ENCODE measurements at places on chromosomes 3 and 15.

DNA sequence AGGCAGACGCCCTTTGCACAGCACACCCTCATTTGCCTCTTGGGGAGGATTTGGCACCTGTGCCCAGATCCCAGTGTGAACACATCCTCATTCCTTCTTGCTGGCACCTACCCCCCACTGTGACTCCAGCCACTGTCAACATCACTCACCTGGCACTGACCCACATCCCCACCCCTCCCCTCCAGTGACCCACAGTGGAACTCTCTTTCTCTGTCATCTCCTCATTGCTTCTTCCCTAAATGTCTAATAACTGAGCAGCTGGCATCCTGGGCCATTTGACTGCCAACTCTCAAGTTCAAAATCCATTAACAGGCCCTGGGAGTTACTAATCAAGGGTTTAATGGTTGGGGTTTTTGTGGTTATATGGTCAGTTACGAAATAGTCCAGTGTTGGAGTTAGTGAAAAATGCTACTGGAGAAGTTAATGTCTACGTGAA is 14.4 kb downstream of the SNAPC5 start:
- no peak for DNase-seq

GRCh38 chr15:73741321-73741836 is 11.8 kb downstream of the INSYN1 start:
- no peak for DNase-seq

DNA sequence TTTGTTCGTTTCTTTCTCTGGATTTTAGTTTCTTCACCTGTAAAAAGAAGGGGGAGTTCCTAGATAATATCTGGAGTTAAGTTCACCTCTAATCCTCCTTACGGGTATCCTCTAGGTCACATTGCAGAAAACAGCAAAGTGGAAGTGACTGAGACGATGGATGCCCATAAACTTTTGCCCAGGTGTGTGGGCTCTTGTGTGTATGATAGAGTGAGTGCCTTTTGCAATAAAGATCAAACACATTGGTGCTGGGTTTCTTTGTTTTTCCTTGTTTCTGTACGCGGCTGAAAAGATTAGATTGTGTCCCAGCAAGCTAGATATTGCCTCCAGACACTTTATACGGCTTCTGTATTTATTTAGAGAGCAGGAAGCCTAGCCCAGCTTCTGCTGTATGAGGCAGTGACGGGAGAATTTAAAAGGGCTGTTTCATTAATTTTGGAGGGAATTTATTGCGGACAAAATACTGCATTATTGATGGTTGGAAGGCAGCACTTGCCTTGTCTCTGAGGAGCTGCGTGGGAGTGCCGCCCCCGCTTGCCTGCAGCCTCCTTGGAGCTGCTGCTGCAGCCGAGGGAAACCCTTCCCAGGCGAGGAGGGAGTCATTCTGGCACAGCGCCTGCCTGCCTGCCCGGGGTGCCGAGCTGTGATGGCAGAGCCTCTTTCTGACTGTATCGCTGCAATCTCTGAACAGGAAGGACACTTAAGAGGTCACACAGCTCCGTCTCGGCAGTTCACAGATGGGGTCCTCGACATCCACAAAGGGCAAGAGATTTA is 38.5 kb downstream of the PYDC2 start:
- no peak for DNase-seq

DNA sequence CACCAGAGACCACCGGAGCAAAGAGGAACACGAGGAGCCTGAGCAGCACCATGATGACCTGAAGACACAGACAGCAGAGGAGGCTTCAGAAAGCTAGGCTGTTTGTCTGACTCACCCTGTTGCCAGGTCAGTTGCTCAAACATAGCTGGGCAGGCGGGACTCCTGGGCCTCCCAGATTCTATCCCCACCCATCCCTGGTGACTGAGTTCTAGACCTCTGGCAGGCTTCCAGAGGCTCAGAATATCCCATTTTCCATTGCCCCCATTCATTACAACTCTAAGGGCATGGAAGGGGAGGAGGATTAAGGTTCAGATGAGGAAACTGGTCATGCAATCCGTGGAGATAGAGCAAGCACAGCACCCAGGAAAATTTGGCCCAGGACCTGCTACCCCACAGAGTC is at the start of gene CDHR4:
CDHR4 (minus strand) TSS at position 113 of the 400 bp plus-strand sequence; CDS start at position 52, 61 bp downstream.
- peak; percentile 47 for DNase-seq

DNA sequence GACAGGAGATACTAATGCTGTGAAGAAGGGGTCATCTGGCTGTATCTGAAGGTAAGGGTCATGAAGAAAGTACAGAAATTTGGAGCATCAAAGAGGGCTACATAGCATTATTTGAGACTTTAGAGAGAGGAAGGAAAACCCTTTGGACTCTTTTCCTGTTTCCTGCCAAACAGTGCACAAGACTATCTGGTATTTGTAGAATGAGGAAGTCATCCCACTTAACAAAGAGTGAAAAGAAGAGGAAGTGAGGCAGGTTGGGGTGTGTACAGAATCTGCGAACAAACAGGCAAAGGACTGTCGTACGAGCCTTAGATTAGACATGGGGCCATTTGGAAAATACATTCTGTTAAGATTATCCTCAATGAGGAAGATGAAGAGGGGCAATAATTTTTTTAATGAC is 546.8 kb upstream of the EPHA6 start:
- no peak for DNase-seq

GRCh38 chr15:78307976-78308375 is 8.6 kb upstream of the SKIC8 start:
- DNase-seq, result no peak

GRCh38 chr3:77203851-77204250 is 164.0 kb downstream of the ROBO2 start:
- no peak for DNase-seq

DNA sequence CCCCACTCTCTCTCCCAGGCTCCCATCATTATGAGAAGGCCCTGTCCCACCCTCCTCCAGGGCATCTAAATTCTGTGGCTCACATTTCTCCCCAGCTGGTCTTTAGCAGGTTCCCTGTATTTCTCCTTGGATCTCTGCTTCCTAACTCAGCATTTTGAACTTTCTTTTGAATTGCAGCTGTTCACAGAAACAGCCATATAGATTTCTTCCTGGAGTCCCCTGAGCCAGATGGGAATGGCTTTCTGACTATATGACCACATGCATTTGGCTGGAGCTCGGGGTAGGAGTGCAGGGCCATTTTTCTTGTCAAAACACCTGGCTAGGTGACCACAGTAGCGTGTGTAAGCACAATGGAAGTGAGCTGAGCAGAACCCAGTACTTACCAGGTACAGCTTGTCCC is 22.0 kb downstream of the RBP2 start:
- no peak for DNase-seq

DNA sequence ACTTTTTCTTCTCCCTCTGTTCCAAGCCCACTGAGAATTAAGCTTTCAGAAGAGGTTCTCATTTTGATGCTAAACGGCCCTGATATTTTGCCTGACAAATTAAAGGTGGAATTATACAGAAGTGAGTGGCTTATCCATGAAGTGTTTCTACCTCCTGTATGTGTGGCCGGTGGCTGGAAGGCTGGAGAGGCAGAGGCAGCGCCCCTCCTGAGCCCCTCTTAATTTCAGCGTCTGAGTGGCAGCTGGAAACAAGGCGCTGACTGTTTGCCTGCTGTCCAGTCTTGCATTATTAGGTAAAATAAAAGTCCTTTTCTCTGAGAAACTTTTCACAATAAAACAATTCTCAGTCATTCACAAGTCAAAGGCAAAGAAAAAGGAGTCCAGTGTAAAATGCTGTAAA is 685.7 kb downstream of the MCTP2 start:
- DNase-seq, result no peak

GRCh38 chr3:186990878-186991308 is 60.6 kb downstream of the ST6GAL1 start:
- DNase-seq, result no peak

- DNase-seq, result no peak
These were observed 219.6 kb upstream of the ZPLD1 start for GRCh38 chr3:102215166-102215565.

GRCh38 chr15:79736435-79737000 is 160.3 kb downstream of the MTHFS start:
- DNase-seq, result no peak

DNA sequence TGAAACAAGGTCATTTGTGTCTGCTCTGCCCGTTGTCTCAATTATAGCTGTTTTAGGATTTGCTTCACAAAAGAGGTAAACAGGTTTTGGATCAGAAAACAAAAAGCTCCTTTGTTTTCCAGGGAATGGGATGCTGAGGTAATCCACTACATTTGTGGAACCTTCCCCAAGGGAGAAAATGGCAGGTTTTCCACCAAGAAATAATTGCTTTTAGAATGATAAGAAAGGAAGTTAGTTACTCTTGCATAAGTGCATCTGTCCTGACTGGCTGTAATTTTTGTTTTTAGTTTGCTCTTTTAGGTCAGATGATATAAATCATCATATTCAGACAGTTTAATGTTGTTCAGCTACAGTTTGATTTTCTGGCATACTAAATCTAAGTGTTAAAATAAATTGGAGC is 198.5 kb upstream of the COL8A1 start:
- DNase-seq, result no peak

DNA sequence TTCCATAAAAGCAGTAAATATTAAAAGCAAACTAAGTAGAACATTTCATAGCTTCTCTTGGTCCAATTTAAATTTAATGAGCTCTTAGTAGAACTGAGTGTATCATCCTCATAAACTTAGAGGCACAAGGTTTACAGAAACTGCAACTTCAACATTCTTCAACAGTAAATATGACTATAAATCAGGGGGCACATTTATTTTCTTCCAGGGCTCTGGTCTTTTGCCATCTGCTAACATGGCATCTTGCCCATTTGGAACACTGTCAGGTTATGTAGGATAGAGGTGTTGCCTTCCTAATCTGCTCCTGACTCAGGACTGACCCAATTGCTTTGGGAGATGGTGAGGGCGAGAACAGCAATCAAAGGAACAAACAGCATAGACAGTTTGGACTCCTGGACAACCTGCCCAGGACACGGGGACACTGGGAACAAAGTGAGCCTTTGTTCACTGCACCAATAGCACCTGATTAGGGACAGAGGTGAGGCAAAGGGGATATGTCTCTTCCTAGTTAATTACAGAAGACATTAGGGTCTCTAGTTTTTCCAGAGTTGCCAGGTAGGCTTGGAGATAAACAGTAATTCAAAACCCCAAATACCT is 610.2 kb upstream of the ROBO2 start:
- DNase-seq, result no peak

DNA sequence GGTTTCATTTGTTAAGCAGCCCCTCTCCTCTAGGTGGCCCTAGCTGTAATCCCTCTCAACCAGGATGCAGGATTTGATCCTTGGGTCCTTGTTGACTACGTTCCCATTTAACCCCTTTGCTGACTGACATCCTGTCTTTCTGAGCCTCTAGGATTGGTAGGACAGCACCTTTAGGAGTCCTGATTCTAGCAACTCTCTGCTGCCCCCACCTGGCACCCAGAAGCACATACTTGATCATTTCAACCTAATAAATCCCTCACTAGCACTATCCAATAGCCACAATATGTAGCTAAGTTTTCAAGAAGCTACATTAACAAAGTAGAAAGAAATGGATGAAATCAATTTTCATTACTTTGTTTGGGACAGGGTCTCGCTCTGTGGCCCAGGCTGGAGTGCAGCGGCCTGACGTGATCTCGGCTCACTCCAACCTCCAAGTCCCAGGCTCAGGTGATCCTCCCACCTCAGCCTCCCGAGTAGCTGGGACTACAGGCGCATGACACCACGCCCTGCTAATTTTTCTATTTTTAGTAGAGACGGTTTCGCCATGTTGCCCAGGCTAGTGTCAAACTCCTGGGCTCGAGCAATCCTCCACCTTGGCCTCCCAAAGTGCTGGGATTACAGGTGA is 28.3 kb downstream of the RSL24D1 start:
- DNase-seq, result peak; percentile 19

GRCh38 chr3:153840487-153840886 is 280.7 kb upstream of the ARHGEF26 start:
- DNase-seq, result no peak

GRCh38 chr3:141455603-141456300 is 31.1 kb upstream of the RASA2 start:
- no peak for DNase-seq

DNA sequence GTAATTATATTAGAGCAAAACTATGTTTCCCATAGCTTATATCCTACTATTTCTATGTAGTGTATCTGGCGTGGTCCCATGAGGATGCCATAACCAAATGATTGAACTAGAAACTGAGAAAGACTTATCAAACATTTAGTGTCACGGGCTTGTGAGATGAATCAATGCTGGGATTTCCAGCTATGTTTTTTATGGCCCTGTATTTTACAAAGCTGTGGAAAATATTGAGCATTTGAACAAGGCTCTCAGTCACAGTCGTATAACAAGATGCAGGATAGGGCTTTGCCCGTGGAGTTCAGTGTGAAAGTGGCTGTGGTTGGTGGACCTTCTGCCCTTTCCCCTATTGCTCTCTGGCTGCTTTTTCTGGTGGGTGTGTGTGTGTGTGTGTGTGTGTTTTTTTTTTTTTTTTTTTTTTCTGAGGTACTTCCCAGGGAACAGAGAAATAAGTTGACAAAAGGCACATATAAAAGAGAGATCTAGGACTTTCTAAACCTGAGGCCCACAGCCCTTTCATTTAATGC is 60.7 kb downstream of the CACNA1D start:
- DNase-seq, result no peak

GRCh38 chr15:60682115-60682514 is 203.2 kb upstream of the ICE2 start:
- peak; percentile 19 for DNase-seq

DNA sequence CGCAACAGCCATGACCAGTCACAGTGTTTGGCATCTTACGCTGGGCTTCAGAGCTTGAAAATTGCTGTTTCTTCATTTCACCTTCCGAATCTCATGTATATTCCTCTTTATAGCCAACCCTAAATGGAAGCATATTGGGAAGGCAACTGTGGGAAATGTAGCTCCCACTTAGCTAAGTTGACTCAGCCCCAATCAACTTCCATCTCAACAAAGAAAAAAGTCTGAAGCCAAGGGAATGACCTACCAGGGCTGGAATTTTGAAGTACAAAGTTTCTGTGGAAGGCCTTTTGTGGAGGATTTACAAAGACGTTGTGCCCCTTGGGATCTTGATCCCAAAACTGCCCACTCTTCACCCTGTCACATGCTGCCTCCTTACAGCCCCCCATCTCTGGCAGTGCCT is 85.2 kb upstream of the OXTR start:
- DNase-seq, result no peak

DNA sequence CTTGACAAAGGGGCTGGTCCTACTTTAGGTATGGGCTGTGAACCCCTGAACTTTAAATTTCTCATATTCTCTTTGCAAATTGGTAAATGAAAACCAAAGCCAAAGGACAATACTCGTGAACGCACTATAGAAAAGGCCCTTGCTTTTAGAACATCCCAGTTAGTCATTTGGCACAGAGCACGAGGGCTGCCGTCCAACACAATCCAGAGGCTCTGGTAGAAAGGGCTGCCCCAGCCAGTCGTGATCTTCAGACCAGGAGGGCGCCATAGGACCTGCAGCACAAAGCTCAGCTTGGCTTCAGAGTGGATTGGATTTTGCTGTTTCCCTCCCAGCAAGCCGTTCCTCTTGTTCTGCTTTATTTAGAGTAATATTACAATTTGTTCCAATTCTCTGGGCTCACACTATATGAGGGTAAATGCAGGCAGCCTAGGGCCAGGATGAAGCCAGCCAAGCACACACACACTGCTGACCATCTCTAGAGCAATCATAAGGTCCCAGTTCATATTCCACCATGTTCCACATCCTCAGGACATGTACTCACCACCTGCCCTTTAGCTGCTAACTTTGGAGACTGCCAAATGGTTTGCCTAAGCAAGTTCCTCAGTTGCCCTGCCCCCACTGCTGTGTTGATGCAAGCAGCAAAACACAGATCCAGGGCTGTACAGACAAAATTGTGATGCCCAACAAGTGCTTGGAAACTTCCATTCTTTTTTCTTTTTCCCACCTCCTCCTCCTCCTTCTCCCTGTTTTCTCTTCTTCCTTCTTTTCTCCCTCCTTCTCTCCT is 6.0 kb upstream of the BFSP2 start:
- no peak for DNase-seq

- DNase-seq, result no peak
These were observed 18.9 kb downstream of the SV2B start for GRCh38 chr15:91118817-91119590.

Measured in HS-27A (cell line).